ENCODE measurements at places on chromosomes 1 and 21.
A peak's percentile ranks its signal among the peaks of the same experiment; 100 is the strongest.

DNA sequence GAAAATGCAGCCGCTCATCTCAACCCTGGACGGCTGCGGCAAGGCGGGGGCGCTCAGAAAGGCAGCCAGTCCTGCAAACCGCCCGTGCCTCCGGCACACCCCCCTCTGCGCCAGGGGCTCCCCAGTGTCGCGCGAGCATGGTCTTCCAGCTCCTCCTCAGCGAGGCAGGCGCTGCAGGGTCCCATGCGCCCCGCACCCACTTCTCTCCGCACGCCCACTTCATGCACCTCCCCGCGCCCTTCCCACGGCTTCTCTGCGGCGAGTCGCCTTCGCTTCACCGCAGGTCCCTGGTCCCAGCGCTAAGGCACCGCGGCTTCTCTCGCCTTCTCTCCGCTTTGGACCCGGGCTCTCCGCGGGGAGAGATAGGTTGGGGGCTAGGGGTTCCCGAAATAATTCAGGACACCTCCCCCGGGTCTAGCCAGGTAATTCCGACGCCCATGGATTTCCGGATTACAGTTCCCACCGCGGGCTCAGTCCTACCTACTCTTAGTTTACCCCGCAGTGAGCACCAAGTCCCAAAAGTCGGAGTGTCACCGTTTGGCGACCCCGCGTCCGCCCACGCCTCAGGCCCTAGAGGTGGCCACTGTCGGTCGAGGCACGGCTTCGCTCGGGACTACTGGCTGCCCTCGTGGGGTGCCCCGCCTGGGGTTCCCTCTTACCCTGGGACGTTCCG, 67.5 kb downstream of the SYT2 start:
- no peak for DNase-seq

- no peak for DNase-seq
Measured at GRCh38 chr1:181936269-181936668, 125.2 kb downstream of the ZNF648 start.

DNA sequence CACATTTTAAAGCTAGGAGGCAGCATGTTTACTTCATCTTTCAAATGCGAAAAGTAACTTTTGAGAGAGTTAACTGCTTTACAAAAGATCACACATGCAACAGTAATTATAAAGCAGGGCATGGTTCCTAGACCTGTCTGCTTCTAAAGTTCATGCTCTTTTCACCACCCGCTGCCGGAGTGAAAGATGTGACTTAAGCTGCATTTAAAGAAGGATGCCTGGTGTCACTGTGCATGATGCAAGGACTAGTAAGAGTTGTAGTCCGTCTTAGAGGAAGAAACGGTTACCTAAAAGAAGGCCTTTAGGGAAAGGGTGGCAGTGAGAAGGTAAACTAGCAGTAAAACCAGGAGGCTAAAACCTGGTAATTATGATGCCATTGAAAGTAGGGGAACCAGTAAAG, 1689.1 kb downstream of the KCNT2 start:
- no peak for DNase-seq

GRCh38 chr1:216576234-216576937, 146.8 kb downstream of the ESRRG start:
- no peak for DNase-seq

DNA sequence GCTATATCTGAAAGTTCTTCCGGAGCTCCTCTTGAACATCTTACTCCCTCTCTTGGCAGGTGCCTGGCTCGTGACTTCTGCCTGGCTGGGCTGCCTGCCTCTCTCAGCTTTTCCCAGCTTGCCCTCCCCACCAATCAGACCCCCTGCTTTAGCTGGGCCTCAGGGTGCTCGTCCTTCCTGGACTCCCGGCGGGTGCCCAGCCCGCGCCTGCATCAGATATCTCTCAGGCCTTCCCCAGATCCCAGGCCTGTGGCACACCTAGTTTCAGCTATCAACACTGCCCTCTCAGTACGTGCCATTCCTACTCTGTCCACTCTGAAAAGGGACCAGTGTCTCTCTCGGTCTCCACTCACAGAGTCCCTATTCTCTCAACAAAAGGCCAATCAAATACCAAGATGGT, 96.5 kb upstream of the CLDN14 start:
- DNase-seq = no peak

GRCh38 chr1:237713916-237714315, 176.8 kb downstream of the ZP4 start:
- DNase-seq = no peak

DNA sequence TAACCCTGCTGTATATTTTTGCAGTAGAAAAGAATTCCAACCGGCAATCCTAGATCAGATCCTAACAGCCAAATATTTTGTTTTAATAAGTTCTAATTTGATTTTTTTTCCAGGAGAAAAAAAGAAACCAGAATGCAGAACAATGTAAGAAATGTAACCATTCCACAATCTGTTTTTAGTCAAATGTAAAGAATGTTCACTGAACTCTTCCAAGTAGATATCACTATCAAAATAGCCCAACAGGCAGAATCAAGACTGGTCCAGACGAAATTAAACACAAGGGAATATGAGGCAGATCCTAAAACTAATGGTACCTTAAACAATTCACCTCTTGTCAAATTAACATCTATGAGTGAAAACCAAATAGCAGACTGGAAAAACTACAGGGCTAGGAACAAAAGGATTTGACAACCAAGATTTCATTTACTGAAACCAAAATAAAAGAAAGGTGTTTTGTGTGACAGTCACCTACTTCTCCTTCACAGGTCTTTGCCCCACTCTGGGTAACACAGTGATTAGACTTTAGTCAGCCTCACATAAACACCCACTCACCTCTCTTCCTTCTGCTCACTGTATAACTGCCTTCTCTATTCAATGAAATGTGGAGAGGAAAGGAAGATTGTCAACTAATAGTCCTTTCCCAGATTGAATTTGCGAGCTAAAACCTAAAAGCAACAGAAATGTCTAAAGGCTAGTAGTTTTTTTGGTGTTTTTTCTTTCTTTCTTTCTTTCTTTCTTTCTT, 137.9 kb downstream of the FAF1 start:
- DNase-seq = no peak

DNA sequence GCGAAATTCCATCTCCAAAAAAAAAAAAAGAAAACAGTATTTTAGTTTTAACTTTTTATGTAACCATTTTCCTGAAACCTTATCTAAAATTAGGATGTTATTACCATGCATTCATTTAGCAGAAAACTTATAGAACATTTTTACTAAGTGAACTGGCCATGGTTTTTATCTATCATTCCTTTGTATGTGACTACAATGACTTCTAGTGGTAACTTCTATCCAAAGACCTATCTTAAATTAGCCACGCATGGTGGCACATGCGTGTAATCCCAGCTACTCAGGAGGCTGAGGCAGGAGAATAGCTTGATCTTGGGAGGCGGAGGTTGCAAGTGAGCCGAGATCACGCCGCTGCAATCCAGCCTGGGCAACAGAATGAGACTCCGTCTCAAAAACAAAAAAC, 11.4 kb downstream of the GGPS1 start:
- DNase-seq = no peak

DNA sequence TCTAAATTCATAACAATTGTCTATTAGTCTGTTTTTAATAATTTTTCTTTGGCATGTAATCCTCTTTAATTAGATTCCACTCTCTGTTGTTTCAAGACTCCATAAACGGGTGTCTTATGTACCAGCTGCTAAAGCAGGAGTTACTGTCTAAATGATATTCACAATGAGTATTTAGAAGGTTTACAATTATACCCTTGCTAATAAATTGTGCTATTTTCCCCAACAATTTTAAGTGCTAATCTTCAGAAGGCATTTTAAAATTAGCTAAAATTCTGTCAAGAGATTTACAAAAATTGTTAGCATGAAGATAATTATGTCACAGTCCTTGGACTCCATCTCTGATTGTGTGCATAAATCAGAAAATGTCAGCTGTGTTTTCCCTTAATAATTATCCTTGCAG, 83.7 kb downstream of the DPYD start:
- no peak for DNase-seq

DNA sequence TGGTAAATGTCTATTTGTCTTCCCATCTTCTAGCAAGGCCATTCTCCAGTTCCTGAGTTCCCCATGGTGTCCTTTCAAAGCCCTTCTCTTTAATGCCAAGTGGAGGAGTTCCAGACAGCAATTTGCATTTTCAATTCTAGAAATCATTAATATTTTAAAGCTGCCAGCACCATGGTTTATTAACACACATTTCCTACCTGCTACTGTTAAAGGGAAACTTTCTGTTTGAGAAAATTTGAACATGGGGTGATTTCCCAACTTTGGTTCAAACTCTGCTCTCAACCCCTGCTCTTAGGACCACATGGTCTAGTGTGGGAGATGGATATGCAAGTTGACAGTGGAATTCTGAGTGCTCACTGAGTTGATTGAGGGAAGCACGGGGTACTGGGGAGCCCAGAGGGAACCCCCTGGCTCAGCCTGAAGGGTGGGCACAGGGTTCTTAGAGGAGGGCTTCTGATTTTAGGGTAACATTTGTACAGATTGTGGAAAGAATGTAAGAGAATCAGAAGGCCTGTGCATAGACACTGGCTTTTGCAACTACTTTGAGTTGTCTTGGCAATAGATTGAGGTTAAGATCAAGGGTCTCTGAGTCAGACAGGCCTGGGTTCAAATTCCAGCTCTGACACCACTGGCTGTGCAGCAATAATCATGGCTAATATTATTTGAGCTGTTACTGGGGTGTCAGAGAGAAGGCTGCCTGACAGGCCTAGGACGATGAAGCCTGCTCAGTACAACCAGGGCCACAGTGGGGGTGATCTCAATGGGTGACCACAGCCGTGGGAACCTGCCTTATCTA, 97.8 kb downstream of the BEND5 start:
- DNase-seq = no peak

DNA sequence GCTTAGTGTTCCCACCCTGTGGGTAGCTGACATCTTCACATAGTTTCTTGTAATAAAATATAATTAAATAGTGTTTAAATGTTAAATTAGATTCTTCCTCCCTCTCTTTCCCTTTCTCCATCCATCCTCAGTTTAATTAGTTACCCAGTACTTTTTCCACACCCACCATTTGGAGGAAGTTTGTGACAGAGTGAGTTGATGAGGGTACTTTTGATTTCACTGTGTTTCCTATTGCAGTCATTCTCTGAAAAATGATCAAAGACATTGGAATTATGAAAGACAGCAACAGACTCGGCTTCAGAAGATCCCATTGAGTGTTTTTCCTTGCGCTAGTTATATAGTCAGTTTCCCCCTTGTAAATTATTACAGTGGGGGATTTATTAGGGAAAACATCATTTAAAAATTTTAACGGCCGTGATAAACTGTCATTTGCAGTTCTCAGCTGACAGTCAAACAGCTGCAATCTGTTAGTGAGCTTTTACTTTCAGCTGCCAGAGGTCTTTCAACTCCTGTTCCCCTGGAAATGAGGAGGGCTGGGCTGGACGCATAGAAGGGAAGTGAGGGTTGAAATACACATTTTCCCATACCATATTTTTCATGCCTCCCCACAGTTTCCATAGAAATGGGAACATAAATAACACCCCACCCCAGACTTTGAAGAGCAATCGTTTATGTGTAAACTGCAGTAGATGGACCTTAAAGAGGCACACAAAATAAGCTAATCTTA, 61.3 kb upstream of the CACYBP start:
- peak; percentile 79 for DNase-seq

DNA sequence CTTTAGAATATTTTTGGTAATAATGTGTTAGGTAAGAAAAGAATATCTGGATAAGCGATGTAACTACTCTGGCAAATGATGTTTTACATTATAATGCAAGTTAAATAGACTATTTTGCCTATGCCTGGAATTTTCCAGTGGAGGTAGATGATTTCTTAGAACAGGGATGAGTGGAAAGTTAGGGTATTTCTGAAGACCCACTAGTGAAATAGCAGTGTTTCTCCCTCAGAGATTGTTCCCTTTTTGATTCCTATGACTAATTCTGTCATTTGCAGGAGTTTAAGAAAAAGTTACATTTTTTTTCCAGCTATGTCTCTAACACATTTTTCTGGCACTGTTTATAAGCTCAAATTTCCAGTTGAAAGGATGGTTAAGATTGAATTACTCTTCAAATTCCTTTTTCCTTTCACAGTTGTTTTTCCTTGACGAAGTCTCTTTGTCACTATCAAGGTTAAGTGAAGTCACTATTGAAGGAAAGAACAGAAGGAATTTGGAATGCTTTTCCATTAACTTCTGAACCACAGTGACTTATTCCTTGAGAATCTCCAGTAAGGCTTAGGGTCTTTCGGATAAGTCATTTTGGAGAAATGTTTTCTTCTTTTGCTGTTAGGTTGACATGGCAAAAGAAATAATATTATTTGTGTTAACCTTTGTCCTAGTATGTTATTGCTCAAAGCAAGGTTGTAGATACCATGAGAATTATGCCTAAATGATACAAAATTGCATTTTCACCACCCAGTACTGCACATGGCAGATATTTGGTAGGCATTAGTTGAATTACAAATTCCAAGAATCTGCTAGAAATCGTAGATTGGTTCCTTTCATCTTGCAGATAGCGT, 42.9 kb upstream of the ZNF326 start:
- DNase-seq = peak; percentile 43

DNA sequence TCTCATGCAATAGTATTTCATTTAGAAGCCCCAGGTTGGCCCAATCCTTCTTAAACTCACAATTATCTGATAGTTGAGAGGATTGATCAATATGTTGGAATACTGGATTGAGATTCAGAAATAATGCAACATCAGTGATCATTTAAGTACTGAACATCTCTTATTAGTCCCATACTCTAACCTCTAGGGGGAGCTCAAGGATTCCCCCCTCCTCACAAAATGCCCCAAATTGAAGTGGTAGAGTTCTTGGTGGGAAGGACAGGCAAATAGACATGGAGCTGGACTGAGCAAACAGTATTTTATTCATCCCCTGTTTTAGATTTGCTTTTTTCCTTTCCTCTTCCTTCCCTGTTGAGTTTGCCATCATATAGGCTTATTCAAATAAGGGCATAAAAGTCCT, 62.8 kb downstream of the NGF start:
- DNase-seq = no peak

DNA sequence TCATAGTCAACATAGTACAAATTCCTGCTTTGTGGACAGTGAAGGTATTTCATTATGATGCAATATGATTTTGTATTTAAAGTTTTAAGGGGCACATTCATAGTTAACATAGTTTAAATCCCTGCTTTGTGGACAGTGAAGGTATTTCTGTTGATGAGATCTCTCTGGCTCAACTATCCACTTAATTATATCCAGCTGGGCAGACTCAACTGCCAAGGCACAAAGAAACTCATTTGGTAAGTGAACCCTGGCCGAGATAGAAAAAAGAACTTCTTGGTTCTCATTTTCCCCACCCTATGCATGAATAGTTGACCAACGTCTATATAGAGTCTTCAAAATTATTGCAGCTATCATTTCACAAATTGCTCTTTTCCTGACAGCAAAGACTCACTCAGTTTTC, 1194.6 kb downstream of the NCAM2 start:
- no peak for DNase-seq

GRCh38 chr1:231636157-231636556, 9.6 kb downstream of the DISC1 start:
- no peak for DNase-seq

DNA sequence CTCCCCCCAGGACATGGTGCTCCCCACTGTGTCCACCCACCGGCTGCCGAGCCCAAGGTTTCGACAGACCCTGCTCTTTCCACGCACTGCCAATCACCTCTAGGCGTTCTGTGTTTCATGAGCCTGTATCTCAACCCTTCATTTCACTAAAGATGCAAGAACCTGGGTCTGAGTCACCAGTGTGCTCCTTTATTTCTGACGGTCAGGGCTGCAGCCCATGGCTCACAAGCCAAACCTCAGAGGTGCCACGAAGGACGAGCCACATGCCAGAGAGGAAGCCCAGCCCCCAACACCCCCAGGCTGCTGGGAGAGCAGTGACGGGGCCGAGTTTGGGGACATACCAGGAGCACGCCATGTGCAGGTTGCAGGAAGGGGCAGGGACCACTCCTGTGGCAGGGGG, 79.2 kb upstream of the ARHGEF16 start:
- no peak for DNase-seq

Data from inflammatory macrophage treated with lipopolysaccharide for 4 hours (primary cell).